ENCODE measurements at places on chromosomes 12 and 14. TPM values are rescaled to one million over a fixed set of nuclear protein-coding genes. Genes with fewer than 3 reads are reported as not detected.

Gene CLEC4D
- total RNA-seq: 0.41 TPM

Gene FAM186B
- total RNA-seq: 0.39 TPM

Gene SLC16A7
- total RNA-seq: 10.8 TPM

Gene GTF2A1
- 24.2 TPM for total RNA-seq

Gene GALNT9
- total RNA-seq: 0.43 TPM

Gene CGRRF1
- 25.2 TPM for total RNA-seq

Gene RARG
- 35.3 TPM for total RNA-seq

Gene TMEM260
- total RNA-seq: 20.7 TPM

Gene SPIC
- total RNA-seq: not detected

GRCh38 chr14:101920271-101920670, 44.1 kb upstream of the DYNC1H1 start:
- DNase-seq: no peak

- DNase-seq: no peak
Measured at GRCh38 chr14:33569821-33570687, 380.8 kb downstream of the EGLN3 start.

DNA sequence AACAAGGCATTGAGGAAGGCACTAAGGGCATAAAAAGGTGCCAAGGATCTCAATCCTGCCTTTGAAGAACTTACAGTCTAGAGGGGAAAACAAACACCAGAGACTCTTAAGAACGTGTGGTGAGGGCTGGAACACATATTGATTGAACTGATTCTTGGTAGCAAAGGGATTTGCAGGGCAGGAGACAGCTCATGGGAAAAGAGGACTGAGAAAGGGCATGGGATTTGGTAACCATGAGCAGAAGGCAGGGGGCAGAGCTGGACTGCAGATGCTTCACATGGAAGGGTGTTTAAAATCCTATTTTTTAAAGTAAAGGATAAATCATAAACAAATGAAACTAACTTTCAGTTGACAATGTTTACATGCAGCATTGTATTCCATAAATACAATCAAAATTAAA, 203.1 kb downstream of the ITPR2 start:
- DNase-seq: no peak

DNA sequence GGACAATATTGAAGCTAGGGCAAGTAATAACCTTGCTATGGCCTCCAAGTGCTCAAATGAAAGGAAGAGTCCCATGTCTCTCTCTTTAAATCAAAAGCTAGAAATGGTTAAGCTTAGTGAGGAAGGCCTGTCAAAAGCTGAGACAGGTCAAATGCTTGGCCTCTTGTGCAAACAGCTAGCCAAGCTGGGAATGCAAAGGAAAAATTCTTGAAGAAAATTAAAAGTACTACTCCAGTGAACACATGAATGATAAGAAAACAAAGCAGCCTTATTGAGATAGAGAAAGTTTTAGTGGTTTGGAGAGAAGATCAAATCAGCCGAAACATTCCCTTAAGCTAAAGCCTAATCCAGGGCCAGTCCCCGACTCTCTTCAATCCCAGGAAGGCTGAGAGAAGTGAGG, 84.1 kb upstream of the PLEKHA5 start:
- no peak for DNase-seq

- DNase-seq: no peak
Measured at GRCh38 chr12:182381-182892, 31.5 kb downstream of the SLC6A12 start.

GRCh38 chr12:122062832-122063693, 15.5 kb upstream of the MLXIP start:
- no peak for DNase-seq

- peak; percentile 29 for DNase-seq
Measured at GRCh38 chr12:89087149-89087825, 265.0 kb downstream of the DUSP6 start.

DNA sequence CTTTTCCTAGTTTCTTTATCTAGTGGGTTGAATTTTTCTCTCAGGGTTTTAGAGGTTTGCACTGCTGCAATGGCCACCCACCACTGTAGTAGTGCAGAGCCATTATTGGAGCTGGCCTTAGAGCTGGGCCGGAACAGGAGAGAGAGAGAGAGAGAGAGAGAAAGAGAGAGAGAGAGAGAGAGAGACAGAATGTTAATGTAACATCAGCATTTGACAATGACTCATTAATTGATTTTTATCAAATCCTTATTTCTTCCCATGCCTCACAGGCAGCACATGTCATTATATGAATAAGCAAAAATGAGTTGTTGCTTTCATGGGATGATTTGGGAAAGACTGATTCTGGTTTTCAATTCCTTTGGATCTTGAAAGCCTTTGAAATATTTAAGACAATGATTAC, 76.3 kb upstream of the PPP4R3A start:
- DNase-seq: no peak

DNA sequence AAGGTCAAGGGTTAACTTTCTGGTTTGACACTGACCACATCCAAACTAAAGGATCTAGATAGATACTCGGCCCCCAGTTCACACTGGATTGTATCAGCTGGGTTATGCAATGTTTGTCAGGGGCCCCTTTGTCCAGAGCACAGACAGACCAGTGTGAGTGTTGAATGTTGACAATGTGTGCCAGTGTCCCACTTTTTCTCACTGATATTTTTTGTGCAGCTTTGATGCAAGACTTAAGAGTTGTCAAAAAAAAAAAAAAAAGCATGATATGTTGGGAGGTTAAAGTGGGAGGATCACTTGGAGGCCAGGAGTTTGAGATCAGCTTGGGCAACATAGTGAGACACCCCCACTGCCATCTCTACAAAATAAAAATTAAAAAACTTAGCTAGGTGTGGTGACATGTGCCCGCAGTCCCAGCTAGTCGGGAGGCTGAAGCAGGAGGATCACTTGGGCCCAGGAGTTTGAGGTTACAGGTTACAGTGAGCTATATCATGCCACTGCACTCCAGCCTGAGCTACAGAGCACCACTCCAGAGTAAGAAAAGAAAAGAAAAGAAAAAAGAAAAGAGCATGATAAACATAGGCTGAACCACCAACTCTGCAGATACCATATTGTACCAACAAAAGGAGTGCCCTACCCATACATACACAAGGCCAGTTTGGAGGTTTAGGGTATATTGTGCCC, 97.5 kb downstream of the LGR5 start:
- no peak for DNase-seq

DNA sequence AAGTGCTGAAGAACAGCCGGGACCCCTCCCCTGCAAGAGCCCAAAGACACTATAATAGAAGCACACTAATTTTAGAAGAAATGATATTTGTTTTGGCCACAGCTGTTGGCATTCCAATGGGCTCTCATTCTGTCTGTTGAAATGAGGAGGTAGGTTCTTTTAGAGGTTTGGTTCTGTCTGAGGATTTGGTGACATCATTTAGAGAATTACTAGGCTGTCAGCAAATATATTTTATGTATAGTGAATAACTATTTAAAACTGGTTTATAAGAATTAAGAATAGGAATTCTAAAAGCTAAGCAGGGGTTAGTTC, 200.7 kb upstream of the SLC38A2 start:
- no peak for DNase-seq

DNA sequence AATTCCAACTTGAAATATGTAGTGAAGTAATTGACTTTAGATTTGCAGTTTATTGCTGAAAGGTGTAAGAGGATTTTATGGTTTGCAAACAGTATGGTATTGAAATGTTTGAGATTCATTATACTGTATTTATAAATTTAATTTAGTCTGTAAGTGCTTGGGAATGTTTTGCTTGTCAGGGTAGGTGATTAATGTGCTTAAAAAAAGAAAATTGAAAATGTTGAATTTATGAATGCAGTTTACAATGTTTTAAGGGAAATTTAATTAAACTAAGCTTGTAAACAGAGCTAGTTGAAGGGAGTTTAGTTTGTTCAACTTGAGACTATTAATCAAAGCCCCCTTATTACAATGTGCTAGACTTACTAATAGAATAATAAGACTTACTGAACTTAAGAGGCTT, 18.0 kb upstream of the CRY1 start:
- no peak for DNase-seq

GRCh38 chr14:55756557-55756956, 176.6 kb downstream of the KTN1 start:
- no peak for DNase-seq

DNA sequence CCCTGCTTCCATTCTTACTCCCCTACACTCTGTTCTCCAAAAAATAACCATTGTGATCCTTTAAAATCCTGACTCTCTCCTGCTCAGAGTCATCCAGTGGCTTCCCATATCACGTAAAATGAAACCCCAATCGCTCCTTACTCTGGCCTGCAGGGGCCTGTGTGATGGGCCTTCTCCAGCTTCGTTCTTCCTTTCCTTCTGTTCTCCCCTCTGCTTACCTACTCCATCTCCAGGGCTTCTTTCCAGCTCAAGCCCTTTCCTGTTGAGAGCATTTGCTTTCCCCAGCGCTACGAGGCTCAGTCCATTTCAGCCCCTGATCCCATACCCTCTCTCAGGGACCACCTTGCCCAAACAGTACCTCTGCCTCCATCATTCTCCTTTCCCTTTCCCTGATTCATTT, 144.4 kb upstream of the ARHGAP5 start:
- DNase-seq: no peak

GRCh38 chr12:50825372-50825838, 17.3 kb upstream of the TMPRSS12 start:
- no peak for DNase-seq

DNA sequence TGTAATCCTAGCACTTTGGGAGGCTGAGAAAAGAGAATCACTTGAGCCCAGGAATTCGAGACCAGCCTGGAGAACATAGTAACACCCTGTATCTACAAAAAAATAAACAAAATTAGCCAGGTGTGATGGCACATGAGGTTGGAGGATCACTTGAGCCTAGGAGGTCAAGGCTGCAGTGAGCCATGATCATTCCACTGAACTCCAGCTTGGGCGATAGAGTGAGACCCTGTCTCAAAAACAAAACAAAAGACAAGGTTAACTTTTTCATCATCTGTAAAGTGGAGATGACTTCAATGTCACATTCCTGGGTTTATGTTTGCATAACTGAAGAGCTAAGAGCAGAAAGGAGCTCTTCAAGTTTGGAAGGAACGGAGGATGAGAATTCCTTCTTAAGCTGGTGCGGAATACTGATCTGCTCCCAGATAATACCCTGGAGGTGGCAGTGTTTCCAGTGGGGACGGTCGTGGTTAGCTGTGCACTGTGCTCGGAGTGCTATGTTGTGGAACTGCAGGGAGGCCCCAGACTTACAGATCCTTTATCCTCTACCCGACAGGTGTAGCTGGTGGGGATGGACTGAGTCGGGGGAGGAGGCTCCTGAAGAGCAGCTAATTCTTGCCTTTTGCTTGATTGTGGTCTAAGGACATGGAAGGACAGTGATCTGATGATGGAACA, 22.5 kb upstream of the BICD1 start:
- no peak for DNase-seq

DNA sequence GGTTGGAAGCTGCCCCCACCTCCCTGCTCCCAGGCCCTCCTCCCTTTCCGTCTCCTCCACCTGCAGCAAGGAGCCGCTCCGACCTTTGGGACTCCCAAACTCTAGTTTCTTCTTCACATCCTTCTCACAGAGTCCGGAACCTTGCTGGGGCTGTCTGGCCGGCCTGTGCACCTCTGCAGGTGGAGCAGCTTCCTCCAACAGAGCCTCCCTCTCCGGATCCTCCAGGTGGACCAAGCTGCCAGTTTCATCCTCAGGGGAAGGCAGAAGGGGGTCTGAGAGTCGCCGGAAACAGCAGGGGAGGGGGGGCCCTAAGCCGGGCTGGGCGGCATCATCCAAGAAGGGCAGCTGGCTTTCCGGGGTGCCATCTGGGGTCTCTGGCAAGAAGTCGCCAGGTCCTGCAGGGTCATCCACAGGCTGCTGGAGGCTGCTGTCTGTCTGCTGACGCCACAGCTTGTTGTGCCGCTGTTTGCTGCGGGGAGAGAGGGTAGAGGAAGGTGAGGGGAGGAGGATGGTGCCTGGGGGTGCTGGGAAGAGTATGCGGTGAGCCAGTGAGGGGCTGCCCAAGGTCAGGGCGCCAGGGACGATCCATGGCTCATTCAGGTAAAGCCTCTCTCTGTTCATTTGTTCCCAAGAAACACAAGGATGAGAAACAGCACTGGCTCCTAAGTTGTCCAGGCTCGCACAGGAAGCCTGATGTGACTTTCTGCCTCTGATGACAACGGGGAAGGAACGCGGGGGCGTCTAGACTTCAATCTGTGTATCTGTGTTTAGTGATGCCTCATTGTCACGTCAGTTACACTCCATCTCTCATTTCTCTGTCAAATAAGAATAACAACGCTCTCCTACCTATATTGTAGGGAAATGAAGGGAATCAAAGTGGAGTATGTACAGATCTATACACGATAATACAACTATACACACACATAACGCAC, 61.3 kb upstream of the CORO1C start:
- no peak for DNase-seq

DNA sequence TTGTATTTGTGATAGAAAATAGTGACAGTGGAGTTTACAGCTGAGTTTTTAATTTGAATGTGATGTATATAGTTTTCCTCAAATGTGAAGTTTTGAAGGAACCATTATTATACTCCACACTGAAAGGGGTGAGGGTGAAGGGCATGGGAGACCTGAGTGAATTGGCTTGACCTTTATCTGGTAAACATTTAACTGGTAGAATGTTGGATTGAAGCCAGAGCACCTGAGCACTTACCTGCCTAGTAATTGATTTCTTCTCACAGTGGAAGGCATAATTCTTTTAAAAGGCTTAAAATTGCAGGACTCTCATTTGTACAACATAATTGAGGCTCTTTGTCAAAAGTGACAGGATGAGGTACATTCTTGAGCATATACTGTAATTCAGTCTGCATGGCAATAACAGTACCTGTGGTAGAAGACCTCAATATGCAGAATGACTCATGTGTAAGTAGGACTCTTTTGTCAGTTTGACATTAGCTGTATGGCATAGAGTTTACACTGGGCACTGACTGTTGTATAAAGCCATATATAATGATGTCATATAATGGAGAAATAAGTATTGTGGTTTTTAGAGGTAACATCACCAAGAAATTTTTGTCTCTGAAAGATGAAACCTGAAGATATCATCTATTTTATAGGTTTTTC, 309.6 kb downstream of the TMTC2 start:
- peak; percentile 29 for DNase-seq

GRCh38 chr12:68109444-68110217, 49.9 kb downstream of the IFNG start:
- DNase-seq: no peak

- DNase-seq: no peak
Measured at GRCh38 chr12:99287136-99287535, 360.4 kb upstream of the GARIN6 start.

GRCh38 chr12:49233842-49234526, 30.9 kb upstream of the TUBA1C start:
- DNase-seq: peak; percentile 48

GRCh38 chr14:96264853-96265252, 8.8 kb downstream of the BDKRB1 start:
- no peak for DNase-seq

GRCh38 chr12:75714462-75715322, 203.3 kb upstream of the KRR1 start:
- no peak for DNase-seq

DNA sequence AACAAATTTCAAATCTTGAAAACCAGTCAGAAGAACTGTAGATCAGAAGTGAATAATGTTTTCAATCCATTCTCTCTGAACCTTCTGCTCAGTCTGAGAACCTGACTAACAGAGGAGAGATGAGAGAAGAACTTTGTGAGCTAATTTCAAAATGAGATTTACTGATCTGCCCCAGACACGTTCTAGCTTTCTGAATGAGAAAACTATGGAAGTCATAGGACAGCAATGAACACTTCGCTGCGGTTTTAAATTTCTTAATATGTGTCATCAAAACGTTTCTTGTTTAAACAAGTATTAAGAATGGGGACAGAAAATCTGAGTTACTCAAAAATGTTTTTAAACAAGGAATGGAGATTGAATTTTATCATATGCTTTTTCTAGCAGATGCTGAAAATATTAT, 66.6 kb upstream of the FAR2 start:
- no peak for DNase-seq
